C1 segment of cervical spinal cord (tissue), 14 donors: ENCODE measurements at places on chromosomes 12 and 14.

GRCh38 chr12:64080319-64081007 is 141.6 kb downstream of the KICS2 start:
- DNase-seq: no peak

DNA sequence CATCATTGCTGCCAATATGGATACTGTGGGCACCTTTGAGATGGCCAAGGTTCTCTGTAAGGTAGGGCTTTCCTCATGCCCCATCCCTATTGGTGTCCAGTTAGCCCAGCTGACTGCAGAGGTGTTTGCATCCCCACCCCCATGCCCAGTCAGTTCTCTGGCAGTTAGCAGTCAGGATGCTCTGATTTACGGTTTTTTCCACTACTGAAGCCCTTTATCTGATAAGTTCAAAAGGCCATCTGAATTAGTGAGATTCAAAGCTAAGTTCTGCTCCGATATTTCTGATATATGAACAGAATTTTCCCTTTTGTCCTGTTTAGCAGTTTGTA is 773 bp downstream of the GMPR2 start:
- no peak for DNase-seq

- no peak for DNase-seq
Measured at GRCh38 chr14:52402812-52403526, 88.9 kb downstream of the PTGER2 start.

DNA sequence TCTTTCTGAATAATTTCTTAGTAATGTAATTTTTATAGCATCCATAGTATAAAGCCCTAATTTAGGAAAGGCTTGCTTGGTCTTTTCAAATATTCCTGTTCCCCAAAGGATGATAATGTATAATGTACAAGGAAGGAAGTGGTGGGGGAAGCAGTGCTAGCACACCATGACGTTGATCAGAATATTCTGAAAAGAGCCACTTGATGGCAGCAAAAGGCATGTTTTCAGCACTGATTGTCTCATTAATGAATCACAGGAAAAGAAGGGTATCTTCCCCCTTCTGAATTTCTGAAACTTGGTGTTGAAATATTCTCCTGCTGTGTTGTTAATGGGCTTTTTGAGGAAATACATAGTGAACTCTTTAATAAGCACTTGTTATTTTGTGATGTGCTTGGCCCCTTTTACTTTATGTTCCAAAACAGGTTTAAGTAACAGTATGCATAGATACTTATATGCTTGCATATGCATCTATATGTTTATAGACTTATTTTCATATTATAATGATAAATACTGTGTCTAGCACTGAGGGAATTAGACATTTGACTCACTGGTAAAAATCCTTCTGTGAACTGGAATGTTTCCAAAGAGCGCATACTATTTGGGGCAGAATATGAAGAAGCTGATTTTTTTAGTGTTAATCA is 122.0 kb downstream of the TMEM117 start:
- DNase-seq: peak; percentile 16

DNA sequence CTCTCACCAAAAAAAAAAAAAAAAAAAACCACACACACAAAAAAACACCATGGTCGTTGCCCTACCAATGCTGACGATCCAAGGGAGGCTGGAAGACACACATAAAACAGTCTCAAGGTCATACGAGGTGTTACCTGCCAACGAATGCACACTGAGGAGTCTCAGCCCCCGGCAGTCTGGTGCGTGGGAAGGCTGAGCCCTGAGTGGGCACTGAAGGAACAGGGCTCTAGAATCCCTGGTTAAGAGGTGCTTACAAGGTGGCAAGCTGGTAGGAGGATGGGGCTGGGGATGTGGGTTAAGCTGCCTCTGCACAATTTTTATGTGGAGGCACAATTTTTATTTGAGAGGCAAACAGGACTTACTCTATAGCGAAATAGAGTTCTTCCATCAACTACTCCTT is 7.9 kb downstream of the LTBP2 start:
- no peak for DNase-seq

GRCh38 chr14:24095271-24096068 is 1.4 kb downstream of the PCK2 start:
- no peak for DNase-seq

GRCh38 chr12:2891240-2892053 is 756 bp downstream of the TULP3 start:
- DNase-seq: peak; percentile 62

GRCh38 chr14:95523051-95523814 is 6.8 kb upstream of the SYNE3 start:
- DNase-seq: no peak

DNA sequence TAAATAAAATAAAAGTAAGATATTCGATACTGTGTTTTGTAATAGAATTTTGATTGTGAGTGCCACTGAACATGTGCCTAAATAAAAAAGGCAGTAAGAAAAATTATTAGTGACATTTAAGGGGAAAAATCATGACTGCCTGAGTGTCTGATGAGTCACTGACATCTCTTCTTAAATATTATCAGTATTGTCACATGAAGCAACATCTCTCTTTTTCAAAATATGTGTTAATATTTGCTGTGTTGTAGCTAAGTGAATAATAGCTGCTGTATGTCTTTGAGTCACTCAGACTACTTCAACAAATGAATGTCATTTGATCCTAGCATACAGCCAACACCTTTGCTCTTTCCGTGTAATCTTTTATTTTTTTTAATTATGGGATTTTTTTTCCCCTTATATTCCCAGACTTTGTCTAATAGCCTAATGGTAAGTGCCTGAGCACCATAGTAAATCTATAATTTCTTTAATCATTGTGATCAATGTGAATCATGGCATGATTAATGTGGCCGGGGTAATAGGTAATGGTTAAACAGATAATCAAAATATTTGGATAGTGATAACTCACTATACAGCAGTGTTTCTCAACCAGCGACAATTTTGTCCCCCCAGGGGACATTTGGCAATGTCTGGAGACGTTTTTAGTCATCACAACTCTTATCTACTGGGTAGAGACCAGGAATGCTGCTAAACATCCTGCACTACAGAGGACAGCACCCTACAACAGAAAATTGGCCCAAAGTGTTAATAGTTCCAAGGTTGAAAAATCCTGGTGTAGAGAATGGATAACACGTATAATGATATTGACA is 11.7 kb upstream of the OTX2 start:
- no peak for DNase-seq

GRCh38 chr14:28577711-28578131 is 188.9 kb upstream of the FOXG1 start:
- DNase-seq: no peak

DNA sequence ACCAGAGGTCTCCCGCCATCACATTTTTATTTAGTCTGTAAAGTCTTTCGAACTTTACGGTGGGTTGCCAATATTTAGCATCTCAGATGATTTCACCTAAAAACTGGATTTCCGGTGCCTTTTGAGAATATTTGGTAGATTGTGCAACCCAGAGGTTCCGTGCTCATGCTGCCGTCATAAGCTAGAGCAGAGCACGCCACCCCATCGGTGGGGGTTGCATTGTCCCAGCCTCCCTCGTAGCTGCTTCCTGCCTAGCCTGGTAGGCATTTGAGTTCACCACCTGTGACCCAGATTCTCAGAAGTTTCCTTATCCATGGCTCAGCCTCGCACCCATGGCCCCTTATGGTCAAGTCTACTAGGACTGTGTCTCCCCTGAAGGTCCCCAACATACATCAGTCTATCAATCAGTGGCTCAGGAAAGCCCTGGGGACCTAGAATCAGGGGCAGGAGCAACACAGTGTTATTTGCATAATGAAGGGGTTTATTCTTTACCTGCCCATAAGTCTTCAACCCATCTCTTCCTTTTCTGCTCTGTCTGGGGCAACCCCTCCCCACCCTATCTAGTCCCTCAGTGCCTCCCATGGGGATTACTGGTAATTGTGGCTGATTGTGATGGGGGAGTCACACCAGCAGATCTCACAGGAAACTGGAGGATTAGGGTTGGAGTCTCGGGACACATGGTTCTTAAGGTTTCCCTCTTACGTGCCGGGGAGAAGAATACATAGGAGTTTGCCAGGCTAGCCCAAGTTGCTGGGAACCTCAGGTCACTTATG is 152.3 kb downstream of the PHETA1 start:
- DNase-seq: no peak

DNA sequence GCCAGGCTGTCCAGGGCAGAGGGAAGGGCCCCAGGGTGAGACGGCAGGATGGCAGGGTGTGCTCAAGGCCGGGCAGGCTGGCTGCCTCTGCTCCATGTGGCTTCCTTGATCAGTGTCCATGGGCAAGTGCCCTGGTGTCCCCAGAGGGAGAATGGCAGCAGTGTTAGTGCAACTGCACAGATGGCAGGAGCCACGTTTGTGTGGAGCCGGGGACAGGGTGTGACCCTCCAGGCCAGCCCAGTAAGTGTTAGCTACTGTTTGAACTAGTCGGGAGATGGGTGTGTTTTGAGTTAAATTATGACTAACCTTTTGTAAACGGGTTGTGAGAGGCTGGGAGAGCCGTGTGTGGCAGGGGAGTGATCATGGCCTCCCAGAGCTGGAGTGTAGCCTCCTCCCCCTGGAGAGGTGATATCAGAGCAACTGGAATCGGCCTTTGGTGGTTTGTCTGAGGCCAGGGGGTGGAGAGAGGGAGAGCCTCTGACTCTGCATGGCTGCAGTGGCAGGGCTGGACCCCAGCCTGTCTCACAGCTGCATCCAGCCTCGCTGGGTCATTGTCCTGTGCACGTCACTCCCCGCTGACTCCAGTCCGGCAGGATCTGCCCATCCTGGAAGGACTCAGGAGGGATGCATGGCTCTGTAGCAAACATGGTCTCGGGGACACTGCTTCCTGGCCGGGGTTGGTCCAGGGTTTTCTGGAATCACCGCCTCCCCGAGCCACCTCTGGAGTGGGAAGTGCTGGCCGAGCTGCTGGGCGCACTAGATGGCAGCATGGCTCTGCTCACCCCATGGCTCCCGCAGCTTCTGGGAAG is 27.8 kb downstream of the AACS start:
- peak; percentile 7 for DNase-seq

DNA sequence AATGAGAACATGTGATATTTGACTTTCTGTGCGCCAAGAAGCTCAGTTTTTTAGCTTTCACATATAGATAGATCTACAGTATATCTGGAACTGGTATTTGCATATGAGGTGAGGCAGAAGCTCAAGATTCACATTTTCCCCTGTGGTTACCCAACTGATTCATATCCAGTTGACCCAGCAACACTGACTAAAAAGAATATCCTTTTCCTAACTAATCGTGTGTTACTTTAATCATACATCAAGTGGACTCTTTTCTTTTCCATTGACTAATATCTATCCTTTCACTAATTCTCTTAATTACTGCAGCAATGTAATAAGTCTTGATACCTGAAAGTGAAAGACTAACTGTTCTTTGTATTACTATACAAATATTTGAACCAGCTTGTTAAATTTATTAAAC is 236.1 kb downstream of the AEBP2 start:
- DNase-seq: no peak

DNA sequence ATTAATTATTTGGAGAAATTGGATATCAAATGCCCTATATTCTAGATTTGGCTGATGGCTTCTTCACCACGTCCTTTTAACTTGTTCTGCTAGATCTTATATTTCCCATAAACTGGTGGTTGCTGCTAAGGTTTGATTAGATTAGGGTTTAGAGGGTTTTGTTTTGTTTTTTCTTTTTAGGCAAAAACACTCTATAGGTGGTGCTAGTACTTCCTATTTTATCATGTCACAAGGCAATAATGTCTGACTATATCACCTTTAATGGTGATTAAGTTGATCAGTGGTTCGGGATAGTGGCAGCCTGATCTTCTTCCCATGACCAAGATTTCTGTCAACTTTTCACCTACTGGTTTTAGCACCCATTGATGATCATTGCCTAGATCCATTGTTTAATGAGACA is 455.1 kb downstream of the RAD51B start:
- no peak for DNase-seq

GRCh38 chr12:111413442-111414086 is 7.8 kb downstream of the SH2B3 start:
- no peak for DNase-seq

- no peak for DNase-seq
Measured at GRCh38 chr14:61603736-61604135, 91.6 kb upstream of the HIF1A start.

- no peak for DNase-seq
Measured at GRCh38 chr12:88996200-88996788, 356.0 kb downstream of the DUSP6 start.

DNA sequence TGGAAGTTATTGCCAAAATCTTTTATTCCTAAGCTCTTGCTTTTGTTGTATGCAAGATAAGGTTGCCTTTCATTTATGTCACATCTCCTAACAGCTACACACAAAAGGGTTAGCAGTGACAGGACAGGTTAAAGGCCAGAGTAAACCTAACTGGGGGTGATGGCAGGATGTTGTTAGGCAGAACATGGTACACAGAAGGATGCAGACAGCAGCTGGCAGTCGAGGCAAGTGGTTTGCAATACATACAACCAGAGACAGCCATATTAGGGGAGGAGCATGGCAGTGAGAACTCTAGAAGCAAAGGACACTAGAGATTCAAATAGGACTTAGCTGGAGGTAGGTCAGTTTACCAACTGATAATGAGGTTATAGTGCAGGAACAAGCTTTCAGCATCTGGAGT is 2.7 kb upstream of the ABCD2 start:
- DNase-seq: no peak

DNA sequence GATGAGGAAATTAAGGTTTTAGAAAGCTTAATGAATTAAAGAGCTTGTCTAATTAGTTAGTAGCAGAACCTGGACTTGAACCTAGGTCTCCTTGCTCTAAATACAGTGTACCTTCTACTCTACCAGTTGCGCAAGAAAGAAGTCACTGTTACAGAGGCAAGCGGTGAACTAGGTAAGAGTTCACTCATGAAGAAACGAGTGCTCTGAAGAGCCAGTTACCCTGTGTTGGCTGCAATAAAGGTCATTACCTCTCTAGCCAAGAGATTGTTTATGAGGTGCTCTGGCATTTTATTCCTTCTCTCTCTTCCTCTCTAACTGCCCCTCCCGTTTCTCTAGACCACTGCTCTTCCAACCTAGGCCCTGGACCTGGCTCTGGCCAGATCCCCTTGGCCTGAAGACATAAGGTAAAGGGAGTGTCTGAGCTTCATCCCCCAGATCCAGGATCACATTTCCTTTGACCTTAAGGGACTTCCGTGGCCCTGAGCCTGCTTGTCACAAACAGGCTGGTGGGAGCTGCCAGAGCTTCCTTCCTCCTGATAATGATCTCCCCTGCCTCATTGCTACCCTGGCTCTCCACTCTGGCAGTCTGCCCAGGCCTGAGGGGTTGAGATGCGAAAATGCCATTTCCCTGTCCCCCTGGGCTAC is 1.9 kb downstream of the RNASE7 start:
- no peak for DNase-seq

DNA sequence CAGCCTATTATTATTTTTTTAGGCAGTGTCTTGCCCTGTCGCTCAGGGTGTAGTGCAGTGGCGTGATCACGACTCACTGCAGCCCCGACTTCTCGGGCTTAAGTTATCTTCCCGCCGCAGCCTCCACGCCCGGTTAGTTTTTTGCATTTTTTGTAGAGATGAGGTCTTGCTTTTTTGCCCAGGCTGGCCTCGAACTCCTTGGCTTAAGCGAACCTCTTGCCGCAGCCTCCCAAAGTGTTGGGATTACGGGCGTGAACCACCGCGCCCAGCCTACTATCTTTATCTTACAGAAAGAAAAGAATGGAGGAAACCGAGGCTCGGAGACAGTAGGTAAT is 507 bp upstream of the PTPN11 start:
- DNase-seq: no peak
